ENCODE measurements at places on chromosomes 16 and 17. TPM values are rescaled to one million over a fixed set of nuclear protein-coding genes. Genes with fewer than 3 reads are reported as not detected.

Gene SLC6A2
- not detected for total RNA-seq

Gene NPTX1
- 0.07 TPM for total RNA-seq

Gene CCL16
- not detected for total RNA-seq

Gene JUP
- 1.3 TPM for total RNA-seq

Gene HOXB1
- not detected for total RNA-seq

DNA sequence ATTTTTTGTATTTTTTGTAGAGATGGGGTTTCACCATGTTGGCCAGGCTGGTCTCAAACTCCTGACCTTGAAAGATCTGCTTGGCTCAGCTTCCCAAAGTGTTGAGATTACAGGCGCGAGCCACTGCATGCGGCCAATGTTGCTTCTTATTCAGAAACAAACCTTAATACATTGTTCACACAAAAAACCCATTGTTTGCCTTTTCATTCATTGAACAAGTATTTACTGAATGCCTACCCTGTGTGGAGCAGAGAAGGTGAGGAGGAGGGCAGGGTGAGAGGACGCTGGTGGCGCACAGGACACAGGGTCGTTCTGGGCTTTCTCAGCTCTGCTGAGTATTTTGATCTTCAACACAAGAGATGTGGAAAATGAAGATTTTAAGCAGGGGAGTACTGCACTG lies 8.0 kb upstream of the KRT23 start:
- no peak for DNase-seq

DNA sequence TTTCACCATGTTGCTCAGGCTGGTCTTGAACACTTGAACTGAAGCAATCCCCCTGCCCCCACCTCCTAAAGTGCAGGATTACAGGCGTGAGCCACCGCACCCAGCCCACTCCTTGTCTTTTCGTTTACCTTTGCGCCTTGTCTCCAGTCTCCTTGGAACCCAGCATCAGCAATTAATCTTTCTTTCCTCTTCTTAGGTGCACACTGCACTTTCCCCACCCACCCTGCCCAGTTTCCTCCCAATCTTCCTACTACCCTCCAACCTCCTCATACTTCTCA lies 1.5 kb upstream of the CLDN7 start:
- no peak for DNase-seq

DNA sequence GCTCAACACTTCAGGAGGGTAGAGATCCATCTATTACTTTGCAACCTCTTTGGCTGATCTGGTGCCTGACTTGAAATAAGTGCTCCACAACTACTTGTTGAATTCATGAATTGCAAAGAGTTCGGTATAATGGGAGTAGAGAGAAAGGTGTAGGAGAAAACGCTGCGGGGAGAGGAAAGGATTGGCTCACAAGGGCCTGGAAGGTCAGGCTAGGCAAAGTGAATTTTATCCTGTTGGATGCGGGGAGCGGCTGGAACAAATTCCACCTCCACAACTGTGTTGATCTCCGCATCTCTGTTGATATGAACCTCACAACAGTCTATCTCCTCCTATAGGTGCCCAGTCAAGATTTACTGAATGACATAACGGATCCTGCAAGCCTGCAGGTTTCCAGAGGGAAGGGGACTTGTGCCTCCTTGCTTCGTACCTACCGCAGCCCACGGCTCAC lies 684 bp downstream of the SLX4 start:
- DNase-seq: no peak

GRCh38 chr17:15119968-15120367 lies 145.2 kb downstream of the PMP22 start:
- DNase-seq: no peak

- DNase-seq: no peak
Observed at GRCh38 chr17:13346081-13346533, 255.6 kb downstream of the HS3ST3A1 start.

GRCh38 chr17:64126918-64127317 lies 3.0 kb downstream of the ERN1 start:
- DNase-seq: no peak

DNA sequence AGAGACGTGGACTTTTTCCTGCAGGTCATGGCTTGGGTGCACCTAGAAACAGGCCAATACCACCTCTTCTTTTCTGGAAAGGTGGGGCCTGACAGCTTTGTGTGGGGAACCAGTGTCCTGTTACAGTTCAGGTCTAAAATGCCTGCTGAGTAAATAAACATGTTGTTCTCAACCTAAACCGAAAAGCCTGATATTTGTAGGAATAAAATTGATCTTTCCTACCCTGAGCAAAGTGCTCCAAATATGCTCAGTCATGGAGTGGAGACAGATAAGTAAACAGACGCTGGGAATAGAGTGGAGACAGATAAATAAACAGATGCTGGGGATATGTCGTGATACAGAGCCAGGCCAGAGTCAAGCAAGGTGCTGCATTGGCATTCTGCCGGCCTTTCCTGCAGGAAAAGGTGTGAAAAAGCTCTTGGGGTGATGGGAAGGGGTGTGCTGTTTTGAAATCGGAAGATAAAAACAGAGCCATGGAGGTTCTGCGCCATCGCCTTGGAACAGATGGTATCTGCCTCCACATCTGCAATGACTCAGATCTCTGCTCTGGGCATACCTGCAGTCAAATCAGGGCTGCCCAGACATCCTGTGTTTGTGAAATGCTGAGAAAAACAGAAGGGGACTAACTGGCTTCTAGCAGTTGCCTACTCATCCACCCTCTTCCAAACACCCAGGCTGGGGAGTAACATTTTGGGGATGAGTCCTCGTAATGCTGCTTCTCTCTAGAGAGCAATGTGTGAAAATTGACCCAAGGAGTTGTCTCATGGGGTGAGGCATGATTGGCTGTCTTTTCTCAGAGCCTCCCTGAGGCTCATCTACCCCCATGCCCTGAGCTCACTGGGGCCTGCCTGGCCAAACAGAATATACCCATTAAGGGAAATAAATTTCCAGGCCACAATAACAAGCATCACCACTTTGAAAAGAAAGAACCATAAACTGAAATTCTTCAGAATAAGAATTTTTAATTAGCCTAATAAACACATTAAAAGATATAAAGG lies 16.8 kb upstream of the TRPV2 start:
- DNase-seq: peak; percentile 73
